CD4-positive, alpha-beta T cell treated with Interleukin-15 for 4 hours (primary cell): ENCODE measurements at places on chromosomes 7 and 10.

DNA sequence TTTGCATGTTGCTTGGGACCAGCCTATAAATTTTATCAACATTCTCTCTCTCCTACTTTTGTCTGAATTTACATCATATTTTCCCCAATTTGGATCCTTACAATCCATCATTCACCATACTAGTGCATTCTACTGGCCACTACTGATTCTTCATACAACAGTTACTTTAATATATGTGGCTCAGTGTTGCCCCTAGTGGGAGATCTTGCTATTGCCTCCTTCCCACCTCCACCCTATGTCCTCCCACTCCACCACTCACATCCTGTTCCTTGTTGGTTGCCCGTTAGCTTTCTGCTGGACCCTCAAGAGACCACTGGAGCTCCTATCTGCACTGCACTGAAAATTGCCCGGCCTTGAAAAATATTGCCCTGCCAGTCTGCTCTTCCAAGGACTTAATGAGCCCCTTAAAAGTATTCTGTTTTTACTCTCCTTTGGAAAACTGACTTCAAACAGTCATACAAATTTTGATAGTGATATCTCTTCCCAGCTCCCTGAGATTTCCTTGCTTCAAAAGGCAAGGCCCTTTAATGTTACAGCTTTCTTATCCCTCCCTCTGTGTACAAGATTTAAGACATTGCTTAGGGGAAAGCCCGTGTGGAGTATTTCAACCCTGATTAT is 243.2 kb upstream of the TMEM229A start:
- DNase-seq, result no peak

GRCh38 chr7:122013065-122013464 is 131.0 kb downstream of the AASS start:
- DNase-seq, result no peak

DNA sequence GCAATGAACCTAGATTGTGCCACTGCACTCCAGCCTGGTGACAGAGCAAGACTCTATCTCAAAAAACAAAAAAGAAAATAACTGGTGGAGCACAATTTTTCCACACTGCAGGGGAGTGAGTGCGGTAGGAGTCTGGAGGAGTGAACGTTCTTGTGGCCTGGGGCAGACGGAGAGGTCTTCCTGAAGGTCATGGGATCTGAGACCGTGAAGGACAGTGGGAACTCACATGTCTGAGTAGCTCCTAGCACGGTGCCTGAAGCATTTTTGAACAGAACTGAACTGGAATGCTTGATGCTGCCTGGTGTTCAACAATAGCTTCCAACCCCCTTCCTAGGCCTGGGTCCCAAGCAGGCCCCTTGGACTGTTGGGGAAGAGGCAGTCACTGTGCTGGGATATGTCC is 84.3 kb upstream of the PODXL start:
- no peak for DNase-seq

DNA sequence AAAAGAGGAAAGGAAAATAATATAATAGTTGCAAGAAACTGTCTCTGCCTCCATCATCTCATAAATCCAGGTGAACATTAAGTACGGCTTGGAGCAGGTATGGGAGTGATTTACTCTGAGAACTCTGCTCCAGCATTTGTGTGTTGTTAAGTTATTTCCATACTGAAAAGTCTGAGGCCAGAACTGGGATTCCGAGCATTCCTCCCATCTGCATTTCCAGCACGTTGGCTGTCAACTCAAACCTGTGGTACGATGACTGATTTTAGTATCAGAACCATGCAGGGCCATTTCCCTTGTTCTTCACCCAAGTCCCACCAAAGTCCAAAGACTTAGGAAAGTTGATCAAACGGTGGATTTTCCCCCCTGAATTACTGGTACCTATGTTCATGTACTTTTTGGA is 104.9 kb downstream of the CREB5 start:
- DNase-seq, result no peak

GRCh38 chr7:39313974-39314373 is 252.2 kb upstream of the YAE1 start:
- DNase-seq, result no peak
